Naive thymus-derived CD8-positive, alpha-beta T cell (primary cell): ENCODE measurements at places on chromosomes 2 and 18.

DNA sequence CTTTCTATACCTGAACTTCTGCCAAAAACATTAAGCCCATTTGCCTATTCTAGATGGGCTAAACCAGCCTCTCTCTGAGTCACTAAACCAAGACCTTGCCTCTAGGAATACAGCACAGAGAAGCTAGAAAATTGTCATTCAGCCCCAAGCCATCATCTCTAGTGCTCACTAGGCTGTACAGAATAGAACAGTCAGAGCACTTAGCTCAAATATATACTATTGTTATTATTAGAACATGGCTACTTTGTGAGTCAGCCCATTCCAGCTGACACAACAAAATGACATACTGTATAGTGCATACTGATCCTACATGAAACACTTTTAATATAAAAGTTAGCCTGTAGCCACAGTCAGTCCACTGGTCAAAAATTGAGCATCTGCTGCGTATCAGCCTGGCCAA is 418.8 kb downstream of the NRXN1 start:
- no peak for DNase-seq

DNA sequence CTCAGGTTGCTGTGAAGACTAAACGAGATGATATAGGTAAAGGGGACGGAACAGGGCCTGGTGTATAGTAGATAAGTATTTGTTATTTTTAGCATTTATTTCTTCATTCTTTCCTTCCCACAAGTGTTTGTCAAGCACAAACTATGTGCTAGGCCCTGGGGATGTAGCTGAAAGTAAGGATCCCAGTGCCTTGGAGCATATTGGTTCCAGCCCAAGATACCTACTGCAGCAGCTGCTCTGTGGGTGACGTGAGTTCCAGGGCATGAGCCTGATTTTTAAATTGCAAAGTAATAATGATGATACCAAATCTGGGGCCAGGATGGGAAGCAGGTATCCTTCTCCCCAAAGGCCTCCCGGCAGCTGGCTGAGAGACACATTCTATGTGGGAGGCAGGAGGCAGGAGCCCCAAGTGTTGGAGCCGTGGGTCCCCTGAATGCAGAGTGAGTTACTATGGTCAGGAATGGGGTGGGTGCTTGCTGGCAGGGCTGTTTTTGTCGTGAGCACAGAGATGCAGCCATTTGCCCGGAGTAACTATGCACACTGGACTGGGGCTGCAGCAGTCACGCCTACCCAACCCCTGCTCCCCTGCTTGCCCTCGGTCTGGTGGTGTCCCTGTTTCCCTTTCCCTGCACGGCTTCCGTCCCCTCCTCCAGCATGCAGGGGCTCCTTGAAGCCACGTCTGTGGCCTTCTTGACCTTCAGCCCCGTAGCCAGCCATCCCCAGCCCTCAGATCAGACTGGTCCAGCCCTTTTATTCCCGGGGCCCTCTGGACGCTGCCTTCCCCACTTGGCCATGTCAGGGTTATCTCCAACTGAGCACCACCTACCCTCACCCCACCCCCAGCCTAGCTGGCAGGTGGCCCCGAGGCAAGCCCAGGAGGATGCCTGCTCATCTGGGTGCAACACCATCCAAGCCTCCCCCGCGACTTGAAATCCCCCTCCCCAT is 52.4 kb downstream of the INHBB start:
- DNase-seq = no peak

- DNase-seq = no peak
Observed at GRCh38 chr2:40197121-40197520, 254.8 kb downstream of the SLC8A1 start.

DNA sequence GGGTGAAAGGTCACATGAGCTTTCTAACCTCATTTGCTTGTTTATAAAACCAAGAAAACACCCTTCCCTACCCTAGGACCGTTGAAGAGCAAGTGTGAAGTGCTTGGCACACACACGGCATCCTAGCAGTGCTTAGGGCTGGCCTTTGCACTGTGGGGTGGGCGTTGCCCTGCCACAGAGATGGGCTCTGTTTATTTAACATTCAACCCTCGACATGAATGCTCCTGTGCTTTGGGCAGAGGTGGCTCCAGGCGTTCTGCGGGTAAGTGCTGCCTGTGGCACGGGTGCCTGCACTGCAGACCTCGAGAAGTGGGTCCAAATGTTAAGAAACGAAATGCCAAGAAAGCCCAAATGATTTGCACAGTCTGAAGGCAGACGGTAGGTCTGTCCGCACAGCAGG is 170.1 kb downstream of the FHOD3 start:
- no peak for DNase-seq

- DNase-seq = no peak
Observed at GRCh38 chr2:108220942-108221541, 18.7 kb upstream of the SULT1C3 start.
